ENCODE measurements at places on chromosomes 2 and 18.
A peak's percentile ranks its signal among the peaks of the same experiment; 100 is the strongest.

GRCh38 chr2:209496586-209496982 is 72.7 kb downstream of the MAP2 start:
- DNase-seq, result peak; percentile 18

- DNase-seq, result no peak
These were observed 214.8 kb downstream of the IKZF2 start for GRCh38 chr2:212936572-212936971.

- no peak for DNase-seq
These were observed 3.4 kb upstream of the SP3 start for GRCh38 chr2:173968551-173968950.

- no peak for DNase-seq
These were observed 43.2 kb downstream of the MRPL33 start for GRCh38 chr2:27814758-27815157.

DNA sequence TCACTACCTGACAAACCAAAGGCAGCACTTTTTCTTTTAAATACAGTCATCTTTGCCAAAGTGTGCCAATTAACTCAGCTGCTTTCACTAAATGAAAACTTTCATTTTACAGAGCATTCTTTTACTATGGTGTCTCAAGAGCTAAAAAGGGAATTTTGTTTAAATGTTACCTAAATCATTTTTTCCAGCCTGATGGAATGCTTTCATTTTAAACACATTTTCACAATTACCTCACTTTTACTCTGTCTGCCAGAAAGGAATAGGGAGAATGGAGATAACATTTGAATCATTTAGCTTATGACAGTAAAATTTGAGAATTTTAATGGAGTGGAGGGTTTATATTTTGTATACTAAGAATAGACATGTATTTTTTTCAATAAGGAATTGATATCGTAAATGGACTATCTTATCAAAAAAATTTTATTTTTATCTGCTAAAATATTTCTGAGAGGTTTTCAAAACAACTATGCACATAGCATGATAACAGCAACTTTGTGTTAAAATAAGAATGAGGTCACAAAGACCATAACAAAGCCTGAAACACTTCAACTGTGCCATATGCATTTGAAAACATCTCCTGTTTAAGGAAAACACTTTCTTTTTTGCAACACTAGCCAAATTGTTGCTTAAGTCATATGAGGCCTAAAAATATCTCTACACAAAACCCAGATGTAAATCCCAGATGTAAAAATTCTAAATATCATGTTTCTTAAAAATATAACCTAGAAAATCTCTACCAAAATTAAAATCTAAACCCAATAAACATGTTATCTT is 769.9 kb upstream of the FSHR start:
- DNase-seq, result no peak
